MCF 10A (cell line): ENCODE measurements at places on chromosomes 16 and 17. TPM values are rescaled to one million over a fixed set of nuclear protein-coding genes. Genes with fewer than 3 reads are reported as not detected.

The C16orf92 gene
- not detected in 2 replicates for total RNA-seq

The EFCAB5 gene
- 0.10 and 0.96 TPM in 2 replicates for total RNA-seq

The CTRB2 gene
- not detected in 2 replicates for total RNA-seq

The VAT1L gene
- 0.88 and 1.1 TPM in 2 replicates for total RNA-seq

The FBXO39 gene
- total RNA-seq: 1.4 and 1.7 TPM in 2 replicates

The ARL5C gene
- total RNA-seq: not detected in 2 replicates

The NOXO1 gene
- total RNA-seq: 1.1 TPM in 1 of 2 replicates, not detected in the other

The GPR179 gene
- total RNA-seq: 0.09 and 0.37 TPM in 2 replicates

The RDM1 gene
- total RNA-seq: 0.44 and 2.6 TPM in 2 replicates

The CCDC78 gene
- 4.6 and 6.0 TPM in 2 replicates for total RNA-seq

The KRT17 gene
- total RNA-seq: 1,990 and 4,105 TPM in 2 replicates

The BCO1 gene
- total RNA-seq: not detected in 2 replicates

The ITGAL gene
- not detected in 2 replicates for total RNA-seq

The HYDIN gene
- 0.35 TPM in 1 of 2 replicates, not detected in the other for total RNA-seq

The OR4D1 gene
- total RNA-seq: not detected in 2 replicates

The MGAT5B gene
- total RNA-seq: 1.3 and 1.7 TPM in 2 replicates

The CD300LG gene
- total RNA-seq: not detected in 2 replicates

The HBM gene
- total RNA-seq: not detected in 2 replicates

The CRHR1 gene
- total RNA-seq: not detected in 2 replicates
